ENCODE measurements at places on chromosomes 6 and 20.

DNA sequence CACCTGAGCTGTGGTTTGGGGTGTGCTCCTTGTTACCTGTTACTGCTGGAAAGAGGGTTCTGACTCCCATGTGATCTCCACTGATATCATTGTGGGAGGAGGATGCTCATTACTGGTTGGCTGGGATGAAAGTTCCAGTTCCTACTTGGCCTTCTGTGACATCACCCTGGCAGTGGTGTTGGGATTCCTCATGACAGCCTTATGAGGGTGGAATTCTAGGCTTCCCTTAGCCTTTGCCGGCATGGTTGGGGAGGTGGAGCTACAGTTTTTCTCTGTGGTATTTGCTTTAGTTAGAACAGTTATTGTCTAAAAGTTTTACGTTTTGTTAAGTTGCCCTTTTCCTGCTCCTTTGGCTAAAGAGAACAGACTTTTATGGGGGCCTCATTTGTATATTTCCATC is 112.1 kb downstream of the AFG1L start:
- DNase-seq: no peak

GRCh38 chr6:39801456-39802251 is 9.5 kb downstream of the DAAM2 start:
- DNase-seq: no peak

- no peak for DNase-seq
Observed at GRCh38 chr6:53233309-53233708, 84.7 kb upstream of the GCM1 start.

- no peak for DNase-seq
Observed at GRCh38 chr6:1256435-1257008, 55.4 kb upstream of the FOXQ1 start.

- DNase-seq: no peak
Observed at GRCh38 chr20:10060226-10060625, 25.4 kb downstream of the ANKEF1 start.

DNA sequence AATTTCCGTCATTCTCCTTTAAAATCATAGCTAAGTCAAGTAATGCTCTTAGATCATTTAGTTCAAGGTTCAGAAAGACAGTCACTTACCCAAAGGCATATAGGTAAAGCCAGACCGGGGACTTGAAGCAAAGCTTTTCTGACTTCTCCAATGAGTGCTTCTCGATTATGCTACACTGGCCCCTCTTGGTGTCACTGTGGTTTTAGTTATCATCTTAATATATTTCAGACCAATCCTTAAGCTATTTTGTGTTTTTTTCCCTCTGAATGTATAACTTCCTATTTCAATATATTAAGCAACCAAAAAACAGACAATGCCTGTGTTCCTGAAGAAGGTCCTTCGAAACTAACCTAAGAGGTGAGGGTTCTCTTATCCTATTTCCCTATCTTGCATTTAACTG is 3.9 kb downstream of the PRDM1 start:
- DNase-seq: no peak

- DNase-seq: no peak
Observed at GRCh38 chr20:37711994-37712964, 18.4 kb downstream of the CTNNBL1 start.

Data from stimulated activated CD8-positive, alpha-beta memory T cell treated with anti-CD3 and anti-CD28 coated beads, Interleukin-15, amount 100 ng/mL, for 4 hours (primary cell).